NK-92 treated with Interleukin-12 subunit alpha and Interleukin-12 subunit beta, amount 100 ng/mL, for 24 hours (cell line): ENCODE measurements at places on chromosomes 3 and 15.

- no peak for DNase-seq
Measured at GRCh38 chr3:60434950-60435349, 816.3 kb downstream of the FHIT start.

GRCh38 chr15:37880009-37880834, 54.2 kb upstream of the TMCO5A start:
- no peak for DNase-seq

- DNase-seq: no peak
Measured at GRCh38 chr15:80932513-80932815, 57.2 kb downstream of the MESD start.

DNA sequence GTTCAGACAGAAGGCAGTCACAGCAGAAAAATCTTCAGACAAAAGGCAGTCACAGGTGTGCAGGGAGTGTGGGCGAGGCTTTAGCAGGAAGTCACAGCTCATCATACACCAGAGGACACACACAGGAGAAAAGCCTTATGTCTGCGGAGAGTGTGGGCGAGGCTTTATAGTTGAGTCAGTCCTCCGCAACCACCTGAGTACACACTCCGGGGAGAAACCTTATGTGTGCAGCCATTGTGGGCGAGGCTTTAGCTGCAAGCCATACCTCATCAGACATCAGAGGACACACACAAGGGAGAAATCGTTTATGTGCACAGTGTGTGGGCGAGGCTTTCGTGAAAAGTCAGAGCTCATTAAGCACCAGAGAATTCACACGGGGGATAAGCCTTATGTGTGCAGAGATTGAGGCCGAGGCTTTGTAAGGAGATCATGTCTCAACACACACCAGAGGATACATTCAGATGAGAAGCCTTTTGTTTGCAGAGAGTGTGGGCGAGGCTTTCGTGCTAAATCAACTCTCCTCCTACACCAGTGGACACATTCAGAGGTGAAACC, 27.6 kb downstream of the ZNF589 start:
- no peak for DNase-seq

DNA sequence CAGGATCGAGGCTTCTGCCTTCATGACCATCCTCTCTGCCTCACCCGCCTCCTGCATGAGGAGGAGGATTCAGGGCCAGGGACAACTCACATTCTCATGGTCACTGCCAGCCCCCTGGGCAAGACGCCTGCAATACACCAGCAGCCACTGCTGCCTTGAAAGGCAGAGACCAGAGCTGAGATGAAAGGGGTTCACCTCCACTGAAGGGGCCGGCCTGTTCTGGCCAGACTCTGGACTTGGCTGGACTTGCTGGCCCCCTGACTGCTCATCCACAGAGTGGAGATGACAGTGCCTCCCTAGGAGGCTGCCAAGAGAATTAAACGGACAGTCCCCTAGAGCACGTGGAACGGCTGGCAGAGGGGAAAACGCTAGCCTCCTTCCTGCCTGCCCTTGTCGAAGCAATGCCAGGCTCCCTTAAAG, 35.2 kb downstream of the MGLL start:
- no peak for DNase-seq

GRCh38 chr3:176872771-176873209, 324.5 kb downstream of the TBL1XR1 start:
- DNase-seq: peak; percentile 35

GRCh38 chr15:56168394-56168793, 75.3 kb downstream of the RFX7 start:
- no peak for DNase-seq

GRCh38 chr15:58046467-58046866, 19.0 kb downstream of the ALDH1A2 start:
- DNase-seq: no peak

DNA sequence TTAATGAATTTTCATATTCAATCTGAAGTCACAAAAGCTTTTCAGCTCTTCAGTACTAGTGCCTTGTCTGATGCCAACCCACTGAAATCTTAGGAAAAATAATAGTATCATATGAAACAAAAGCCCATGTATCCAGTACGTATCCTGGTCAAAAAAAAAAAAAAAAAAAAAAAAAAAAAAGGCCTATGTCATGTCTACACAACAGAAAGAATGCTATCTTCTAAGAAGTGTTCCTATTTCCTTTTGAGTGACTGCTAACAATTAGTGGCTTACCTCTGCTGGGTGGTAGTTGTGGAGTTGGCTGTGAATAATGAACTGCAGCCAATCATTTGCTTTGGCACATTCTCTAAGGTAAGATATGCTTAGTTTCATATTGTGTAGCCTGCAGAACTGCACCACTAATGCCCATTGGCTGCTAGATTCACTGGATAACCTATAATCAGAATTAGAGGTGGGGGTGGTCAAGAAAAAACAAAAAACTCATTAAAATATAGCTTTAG, 59.6 kb downstream of the EIF3J start:
- no peak for DNase-seq

DNA sequence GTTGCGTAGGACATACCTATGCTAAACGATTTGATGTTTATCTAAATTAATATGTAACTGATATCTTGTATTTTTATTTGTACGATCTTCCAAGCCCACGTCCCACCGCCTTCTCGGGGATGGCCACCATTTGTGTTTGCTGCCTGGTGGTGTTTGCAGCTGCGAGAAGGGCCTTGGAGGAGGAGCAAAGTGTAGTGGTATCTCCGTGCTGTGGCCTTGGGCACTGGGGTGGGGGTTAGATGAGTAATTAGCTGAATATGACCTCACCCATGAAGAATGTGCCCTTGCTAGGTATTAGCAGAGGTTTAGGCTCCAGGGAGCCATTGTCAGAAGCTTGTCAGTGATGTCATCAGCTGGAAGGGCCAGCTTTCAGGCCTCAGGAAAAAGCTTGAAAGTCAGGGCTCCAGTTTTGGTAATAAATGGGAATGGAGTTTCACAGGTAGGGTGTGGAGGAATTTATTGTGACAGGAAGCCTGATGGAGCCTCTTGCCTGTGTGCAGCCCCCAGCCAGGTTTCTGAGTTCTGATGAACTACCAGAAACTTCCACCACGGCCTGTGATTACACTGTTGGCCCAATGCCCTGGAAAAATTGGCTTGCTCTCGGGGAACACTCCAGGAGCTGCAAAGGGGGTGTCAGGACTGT, 41.0 kb downstream of the FLNB start:
- no peak for DNase-seq

DNA sequence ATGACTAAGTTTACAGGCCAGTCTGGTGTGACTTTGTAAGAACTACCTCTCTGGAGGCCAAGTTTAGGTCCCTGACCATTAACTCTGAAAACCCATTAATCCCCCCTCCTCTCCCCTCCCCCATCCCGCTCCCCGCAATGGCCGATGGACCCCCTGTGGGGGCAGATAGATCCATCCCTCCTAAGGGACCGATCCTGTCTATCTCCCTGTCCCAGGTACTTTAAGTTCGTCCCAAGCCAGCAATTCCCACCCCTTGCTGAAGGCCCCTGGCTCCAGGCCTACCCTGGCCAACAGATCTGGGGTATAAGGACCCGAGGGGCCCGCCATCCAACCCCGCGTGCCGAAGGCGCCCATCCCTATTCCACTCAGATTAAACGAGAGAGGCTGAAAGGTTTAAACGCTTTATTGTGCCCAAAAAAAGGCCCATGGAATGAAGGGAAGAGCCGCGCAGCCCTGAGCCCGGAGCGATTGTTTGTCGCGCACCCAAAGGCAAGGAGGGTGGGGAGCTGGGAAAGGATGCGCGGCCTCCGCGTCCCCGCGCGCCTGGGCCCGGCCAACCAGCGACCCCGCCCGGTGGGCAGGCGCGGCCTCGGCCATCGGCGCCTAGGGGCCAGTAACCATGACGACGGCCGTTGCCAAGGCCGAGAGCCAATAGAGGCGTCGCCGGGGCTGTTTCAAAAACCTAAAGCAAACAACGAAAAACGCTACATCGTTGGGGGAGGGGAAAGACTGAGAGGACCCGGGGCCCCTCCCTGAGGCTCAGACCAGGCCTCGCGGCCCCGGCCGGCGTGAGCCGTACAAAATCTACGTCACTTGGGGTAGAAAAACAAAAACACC, 35.9 kb downstream of the HMCES start:
- DNase-seq: no peak

DNA sequence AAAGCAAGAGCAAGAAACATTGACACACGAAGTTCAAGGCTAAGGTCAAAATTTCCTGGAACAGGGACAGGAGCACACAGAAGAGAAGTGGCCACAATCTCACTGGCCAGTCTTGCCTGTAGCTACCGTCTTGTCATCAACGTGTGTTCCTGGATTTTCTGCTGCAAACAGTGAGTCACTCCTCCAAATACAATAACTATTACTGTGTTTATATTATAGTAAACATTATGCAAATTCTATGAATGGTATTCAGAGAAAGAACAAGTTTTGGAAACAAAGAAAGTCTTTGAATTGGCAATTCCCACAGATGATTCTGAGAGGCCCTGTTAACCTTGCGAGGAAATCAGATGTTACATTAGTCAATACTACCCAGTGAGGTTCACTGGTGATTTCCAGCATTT, 220.5 kb downstream of the FAM43A start:
- DNase-seq: no peak

DNA sequence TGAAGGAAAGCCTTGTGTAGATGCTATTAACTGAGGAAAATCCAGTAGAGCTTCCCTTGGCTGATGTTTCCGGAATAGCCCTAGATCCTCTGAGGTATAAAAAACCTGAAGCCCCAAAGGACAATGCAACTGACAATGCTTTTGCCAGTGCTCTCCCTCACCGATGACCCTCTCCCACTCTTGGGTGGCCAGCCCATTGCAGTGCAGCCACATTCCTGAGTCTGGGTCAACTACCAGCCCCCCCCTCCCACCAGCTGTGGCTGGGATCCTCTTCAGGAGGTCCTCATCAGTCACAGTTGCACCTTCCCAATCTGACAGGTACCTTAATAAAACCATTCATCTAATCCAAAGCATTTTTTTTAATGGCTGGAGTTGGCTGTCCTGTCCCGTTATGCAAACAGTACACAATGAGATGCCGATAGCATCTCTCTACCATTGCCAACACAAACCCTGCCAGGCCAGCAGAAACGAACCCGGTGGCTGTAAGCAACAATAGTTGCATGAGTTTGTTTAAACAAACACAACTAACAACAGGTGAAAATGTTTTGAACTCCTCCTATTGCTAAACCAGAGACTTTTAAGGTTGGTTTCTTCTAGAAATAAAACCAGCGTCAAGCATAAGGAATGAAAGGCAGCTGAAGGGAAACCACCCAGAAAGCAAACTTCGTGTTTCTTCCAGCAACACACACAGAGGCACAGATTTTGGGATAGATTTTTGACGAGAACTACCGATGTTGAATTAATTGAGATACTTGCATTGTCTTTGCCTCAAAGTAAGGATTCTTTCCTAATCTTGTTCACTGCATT, 128.3 kb upstream of the ARHGEF3 start:
- no peak for DNase-seq

- DNase-seq: no peak
Measured at GRCh38 chr3:37969596-37970100, 20.9 kb upstream of the VILL start.

DNA sequence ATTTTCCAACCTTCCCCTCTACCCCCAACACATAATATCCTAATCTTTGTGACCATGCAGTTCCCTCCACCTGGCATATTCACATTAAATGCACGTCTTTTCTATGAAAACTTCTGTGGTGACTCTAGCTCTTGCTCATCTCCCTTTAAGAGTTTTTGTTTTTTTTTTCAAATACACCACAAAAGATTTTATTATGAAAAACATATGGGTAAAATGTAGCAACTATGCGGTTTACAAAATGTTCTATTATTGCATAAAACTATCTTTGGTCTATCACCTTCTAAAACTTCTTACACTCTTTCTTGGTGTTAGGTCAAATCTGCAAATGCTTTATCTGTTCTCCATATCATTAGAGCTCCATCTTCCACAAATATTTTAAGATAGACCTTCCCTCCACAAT, 38.6 kb upstream of the ADGRG7 start:
- DNase-seq: no peak

- DNase-seq: no peak
Measured at GRCh38 chr3:66618066-66618465, 117.2 kb upstream of the LRIG1 start.

DNA sequence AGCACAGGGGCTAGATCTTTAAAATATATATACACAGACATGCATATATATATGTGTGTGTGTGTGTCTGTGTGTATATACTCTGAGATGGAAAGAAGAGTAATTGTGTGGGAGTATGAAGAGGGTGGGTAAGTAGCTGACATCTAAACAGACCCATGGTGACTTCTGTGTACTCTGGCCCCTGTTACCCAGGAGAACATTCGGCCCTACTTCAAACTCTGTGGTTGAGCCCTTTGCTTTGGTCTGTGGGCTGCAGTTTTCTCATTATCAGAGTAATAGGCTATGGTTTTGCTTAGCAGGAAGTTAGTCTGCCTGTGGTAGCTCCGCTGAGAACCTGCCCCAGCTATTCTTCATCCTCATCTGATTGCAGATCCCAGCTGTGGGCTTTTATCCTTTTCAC, 141.4 kb downstream of the RBPMS2 start:
- peak; percentile 25 for DNase-seq

DNA sequence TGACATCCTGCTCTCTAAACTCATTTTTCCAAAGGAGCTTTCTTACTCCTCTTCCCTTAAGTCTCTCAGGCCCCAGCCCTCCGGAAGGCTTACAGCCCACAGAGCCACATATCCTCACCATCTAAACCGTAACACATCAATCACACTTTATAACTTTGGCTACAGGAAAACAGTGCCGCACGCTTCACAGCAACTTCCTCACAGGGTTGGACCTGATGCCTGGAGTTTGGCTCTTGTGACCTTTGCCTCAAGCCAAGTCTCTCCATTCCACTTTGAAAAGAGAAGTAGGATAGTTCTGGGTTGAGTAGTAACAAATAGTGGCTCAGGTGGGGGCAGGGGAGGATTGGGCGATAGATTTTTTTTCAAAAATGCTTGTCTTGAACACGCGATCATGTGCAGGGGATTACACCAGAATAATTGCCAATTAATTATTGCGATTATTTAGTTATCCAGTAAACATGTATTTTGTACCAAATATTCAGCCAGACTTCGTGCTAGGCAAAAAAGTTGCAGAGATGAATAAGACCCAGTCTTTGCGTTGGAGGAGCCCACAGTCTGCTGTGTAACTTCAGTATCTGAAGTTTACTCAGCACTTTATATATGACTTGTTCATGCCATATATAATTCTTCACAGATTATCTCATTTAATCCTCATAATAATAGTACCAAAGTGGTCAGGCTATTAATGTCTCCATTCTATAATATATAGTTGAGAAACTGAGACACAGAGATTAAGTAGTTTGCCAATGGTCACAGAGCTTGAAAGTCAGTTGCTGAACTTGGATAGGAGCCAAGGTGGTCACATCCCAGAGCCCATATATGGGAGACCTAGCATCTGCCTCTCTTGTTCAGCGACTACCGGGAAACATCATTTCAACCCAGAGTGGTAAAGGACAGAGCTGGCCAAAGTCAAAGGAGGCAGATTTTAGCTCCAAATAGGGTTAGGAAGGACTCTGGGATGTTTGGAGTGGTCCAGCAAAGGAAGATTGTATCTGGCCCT, 2.4 kb upstream of the ETV5 start:
- no peak for DNase-seq
